ENCODE measurements at places on chromosomes 2 and 18. TPM values are rescaled to one million over a fixed set of nuclear protein-coding genes. Genes with fewer than 3 reads are reported as not detected.

Gene ANKRD30BL
- 0.40 TPM for polyA plus RNA-seq

Gene DSG1
- polyA plus RNA-seq, result not detected

Gene UGT1A6
- not detected for polyA plus RNA-seq

Gene TRIM43
- polyA plus RNA-seq, result not detected

DNA sequence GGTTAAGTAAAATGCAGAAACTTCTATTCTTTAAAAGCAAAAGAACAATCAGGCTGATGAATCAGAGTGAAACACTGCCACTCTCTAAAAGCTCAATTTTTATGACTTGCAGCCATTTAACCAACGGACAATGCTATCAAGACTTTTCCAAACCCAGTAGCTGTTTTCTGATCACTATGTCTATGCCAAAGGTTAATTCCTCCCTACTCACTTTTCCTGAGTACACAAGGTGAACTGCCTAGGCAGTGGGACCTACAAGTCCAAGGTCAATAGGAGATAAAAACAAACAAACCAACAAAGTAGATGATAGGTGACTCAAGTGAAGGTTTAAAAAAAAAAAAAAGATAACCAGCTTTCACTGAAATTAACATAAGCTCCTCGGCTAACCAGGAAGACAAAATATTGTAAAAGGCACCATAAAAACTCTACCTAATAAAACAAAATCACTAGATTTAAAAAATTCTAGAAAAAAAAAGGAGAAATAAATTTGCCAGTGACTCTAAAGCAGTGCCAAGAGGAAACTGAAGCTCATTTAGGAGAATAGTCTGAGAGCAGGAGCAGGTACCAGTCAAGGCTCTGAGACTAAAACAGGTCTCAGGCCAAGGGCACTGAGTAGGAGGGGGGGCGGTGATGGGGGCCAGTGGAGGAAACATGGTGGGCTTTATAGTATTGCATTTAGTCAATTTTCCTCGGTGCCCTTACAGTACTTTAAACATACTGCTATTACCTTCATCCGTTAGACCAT, 134.1 kb upstream of the DLGAP1 start:
- no peak for DNase-seq

DNA sequence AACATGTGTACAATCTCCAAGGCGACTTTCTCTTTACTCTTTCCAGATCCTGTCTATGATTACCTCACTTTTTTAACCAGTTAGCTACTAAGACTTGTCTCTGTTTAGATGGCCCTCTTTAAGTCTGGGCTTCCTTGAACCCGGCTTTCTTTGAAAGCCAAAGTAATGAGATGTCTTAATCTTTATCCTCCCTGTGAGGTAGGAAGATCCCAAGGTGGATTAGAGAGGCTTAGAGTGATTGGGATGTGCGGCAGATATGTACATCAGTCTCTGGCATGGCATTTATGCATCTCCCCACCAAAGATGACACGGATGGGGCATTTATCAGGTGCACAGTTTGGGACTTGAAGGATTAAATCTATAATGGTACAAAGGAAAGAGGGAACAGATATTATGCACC, 186.3 kb downstream of the FSHR start:
- DNase-seq, result no peak

DNA sequence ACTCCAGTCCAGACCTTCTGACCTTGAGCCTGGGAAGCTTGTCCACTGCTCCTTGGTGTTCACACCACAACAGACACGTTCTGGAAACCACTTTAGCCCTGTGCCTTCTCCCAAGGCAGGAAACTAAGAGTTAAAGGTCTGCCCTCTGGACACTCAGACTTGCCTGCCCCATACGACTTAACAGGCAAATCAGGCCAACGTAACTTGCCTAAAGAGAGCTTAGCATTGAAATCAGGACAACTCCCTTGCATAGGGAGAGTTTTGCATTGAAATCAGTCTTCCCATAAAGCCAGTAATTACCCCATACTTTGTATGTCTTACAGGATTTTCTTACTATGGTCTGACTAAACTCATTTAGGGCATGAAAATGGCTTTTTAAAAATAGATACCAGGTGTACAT, 18.5 kb downstream of the NFE2L2 start:
- no peak for DNase-seq

GRCh38 chr18:47108998-47109405, 41.3 kb downstream of the HDHD2 start:
- no peak for DNase-seq

- no peak for DNase-seq
These were observed 385.2 kb downstream of the RIT2 start for GRCh38 chr18:42730272-42730671.

DNA sequence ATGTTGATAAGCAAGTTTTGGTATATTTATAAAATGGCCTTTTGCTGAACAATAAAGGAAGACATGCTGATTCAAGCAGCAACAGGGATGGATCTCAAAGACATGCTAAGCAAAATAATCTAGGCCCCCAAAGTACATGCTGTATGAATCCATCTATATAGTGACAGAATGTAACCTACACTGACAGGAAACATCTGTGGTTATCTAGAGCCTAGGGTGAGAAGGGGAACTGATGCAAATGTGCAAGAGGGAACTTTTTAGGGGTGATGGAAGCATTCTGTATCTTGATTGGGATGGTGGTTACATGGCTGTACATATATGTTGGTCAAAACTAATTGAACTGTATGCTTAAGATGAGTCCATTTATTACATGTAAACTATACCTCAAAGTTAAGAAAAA, 24.2 kb downstream of the CNRIP1 start:
- no peak for DNase-seq

DNA sequence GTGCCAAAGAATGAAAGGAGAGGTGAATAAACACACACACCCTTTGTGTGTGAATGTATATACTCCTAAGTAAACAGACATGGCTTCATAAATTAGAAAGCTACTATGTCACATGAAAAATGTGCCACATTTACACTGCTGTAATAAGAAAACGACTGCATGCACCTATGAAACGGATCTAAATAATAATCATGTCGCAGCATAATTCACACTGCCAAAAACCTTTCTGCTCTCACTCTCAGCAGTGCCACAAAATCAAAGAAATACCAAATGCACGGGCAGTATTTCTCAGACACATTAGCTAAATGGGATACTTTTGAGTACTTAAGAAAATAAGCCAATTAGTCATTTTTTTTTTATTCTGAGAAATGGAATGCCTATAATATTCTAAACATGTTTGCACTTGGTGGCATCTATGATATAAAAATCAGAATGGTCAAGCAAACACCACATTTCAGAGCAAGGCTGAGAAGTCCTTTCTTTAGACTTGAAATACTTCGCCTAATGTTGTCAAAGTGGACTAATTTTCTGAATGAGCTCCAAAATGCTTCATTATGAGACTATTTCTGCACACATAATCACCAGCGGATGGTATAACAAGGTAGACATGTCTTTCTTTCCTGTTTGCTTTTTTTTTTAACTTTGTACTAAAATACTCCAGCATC, 6.6 kb downstream of the BCL11A start:
- no peak for DNase-seq

GRCh38 chr2:96359866-96360265, 24.3 kb downstream of the NCAPH start:
- DNase-seq, result no peak

DNA sequence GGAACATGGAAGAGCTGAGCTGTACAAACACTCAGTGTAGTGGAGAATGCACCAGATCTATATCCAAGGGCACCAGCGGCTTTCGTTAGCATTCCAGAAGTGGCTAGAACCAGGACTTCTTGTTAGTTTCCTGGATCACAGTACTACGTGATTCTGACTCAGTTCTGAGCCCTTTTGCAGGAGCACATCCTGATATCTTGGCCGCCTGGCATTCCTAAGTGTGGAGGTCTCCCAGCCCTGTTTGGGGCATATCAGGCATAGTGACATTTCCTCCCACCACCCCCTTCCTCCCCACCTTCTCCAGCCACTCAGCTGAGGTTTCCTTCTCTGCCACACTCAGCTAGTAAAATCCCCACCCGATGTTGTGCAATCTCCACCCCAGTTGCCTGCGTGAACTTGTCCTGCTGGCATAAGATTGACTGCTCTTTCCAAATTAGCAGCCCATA, 63.4 kb downstream of the BMP10 start:
- no peak for DNase-seq

DNA sequence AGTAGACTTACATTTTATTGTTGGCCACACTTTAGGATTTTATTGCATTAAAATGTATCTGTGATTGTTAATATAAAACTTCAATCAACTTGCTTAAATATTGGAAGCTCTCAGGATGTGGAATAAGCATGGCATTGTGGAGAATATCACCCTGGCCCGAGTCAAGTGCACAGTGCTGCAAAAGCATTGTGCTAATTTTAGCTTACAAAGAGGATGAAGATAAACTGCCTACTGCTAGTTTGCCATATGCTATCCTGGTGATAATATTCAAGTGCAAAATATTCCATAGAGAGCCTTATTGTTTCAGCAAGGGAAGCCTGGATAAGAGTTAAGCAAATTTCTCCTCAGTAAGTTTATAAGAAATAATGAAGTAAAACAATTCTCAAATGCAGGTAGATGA, 54.5 kb downstream of the MEIS1 start:
- DNase-seq, result no peak

DNA sequence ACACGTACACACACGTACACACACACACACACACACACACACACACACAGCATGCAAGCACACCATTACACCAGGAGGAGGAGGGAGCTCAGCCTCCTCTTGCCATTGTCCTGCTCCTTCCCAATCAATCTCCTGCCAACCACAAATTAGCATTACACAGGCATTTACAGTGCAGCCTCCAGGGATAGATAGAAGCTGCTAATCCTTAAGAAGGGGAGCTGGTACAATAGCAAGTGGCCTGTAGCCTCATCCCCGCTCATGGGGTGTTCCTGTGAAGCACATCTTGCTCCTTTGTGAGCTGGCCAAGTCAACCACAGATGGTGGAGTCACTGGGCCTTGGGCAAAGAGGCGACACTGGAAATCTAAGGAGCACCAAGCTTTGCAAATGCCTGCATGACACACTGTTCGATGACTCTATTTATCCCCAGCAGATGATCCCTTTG, 110.3 kb upstream of the PKDCC start:
- no peak for DNase-seq

DNA sequence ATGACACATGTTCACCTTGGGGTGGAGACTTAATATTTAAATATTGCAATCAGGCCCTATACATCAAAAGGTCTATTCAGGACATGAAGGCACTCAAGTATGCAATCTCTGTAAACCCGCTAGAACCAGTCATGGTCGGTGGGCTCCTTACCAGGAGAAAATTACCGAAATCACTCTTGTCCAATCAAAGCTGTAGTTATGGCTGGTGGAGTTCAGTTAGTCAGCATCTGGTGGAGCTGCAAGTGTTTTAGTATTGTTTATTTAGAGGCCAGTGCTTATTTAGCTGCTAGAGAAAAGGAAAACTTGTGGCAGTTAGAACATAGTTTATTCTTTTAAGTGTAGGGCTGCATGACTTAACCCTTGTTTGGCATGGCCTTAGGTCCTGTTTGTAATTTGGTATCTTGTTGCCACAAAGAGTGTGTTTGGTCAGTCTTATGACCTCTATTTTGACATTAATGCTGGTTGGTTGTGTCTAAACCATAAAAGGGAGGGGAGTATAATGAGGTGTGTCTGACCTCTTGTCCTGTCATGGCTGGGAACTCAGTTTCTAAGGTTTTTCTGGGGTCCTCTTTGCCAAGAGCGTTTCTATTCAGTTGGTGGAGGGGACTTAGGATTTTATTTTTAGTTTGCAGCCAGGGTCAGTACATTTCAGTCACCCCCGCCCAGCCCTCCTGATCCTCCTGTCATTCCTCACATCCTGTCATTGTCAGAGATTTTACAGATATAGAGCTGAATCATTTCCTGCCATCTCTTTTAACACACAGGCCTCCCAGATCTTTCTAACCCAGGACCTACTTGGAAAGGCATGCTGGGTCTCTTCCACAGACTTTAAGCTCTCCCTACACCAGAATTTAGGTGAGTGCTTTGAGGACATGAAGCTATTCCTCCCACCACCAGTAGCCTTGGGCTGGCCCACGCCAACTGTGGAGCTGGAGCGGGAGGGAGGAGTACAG, 108.1 kb downstream of the XRCC5 start:
- DNase-seq, result no peak

DNA sequence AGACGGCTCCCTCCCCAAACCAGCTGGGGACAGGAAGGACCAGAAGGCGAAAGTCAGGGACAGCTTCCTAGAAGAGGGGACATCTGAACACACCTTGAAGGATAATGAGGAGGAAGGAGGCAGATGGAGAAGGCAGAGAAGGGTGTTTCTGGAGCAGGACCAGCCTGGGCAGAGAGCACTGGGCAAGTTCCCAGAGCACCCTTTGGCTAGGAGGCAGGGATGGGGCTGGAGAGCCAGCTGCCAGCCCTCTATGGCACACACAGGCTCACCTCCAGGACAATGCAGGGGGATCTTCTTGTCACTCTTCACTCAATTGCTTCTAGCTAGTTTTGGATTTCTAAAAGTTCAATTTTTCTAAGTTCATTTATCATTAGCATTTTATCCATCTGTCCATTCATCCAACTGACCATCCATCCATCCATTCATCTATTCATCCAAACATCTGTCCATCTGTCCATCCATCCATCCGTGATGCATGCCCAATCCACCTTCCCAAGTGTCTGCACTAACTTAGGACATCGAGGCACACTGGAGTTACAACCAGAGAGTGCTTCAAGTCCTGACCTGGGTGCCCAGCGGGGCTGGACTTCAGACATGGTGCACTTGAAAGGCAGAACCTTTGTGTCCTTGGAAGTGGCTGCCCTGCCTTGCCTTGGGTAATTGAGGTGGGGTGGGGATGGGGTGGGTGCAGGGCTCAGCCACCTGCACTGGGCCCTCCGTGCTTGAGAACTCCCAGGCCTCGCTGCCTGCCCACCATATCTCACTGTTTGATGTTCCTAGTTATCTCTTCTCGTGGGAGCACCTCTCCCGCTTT, 42.5 kb downstream of the INHBB start:
- no peak for DNase-seq

DNA sequence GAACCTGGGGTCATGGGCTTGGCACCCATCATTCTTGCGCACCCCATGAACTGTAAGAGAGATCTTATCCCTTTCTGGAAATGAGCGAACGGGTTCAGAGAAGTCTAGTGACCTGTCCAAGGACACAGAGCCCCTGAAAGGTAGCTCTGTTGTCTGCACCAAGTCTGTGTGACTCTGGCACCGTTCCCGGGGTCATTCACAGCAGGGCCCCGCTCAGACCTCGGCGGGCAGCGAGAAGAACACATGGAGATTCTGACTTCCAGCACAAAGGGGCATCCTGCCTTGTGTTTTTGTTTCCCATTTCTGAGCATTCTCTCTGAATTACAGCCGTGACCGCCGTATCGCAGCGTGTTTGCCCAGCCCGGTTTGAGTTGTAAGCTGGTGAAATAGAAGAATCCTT, 231.7 kb downstream of the KLHL29 start:
- DNase-seq, result no peak

GRCh38 chr18:42929857-42930256, 185.6 kb downstream of the RIT2 start:
- DNase-seq, result no peak
